ENCODE measurements at places on chromosomes 4 and X.

DNA sequence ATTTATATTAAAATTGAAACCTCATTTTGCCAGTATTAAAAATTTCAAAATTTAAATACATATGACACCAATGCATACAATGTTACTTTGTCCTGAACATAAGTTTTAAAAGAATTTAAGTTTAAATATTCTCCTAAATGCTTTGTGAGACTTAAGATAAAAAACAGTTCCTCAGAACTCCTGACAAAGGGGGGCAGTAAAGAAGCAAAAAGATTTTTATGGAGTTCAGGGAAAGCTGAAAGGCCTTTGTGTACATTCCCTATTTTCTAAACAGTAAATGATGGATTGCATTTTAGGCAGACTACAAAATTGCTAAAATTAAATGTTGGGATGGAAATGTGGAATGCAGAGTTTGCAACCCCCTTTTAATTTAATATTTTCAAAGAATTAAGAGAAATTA lies 81.7 kb downstream of the SNCA start:
- peak; percentile 15 for DNase-seq

GRCh38 chr4:54746218-54746617 lies 88.5 kb downstream of the KIT start:
- DNase-seq: no peak

DNA sequence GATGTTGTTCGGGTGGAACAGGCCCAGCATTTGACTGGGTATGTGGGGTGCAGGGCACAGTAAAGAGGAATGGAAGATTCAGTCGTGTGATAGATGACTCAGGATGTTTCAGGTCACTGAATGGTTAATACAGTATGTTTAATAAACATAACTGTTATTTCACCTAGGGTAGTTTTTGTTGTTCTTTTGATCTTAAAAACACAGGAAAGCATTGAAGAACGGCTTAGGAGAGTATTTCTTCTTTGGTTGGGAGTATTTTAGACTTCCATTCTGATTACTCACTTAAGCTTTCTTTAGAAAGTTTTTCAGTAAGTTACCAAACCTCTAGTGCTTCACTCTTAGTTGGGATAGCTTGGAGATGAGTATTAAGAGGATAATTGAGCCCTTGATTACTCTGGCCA lies 62.3 kb downstream of the STAG2 start:
- peak; percentile 28 for DNase-seq

GRCh38 chrX:19924285-19924684 lies 36.9 kb upstream of the SH3KBP1 start:
- no peak for DNase-seq

DNA sequence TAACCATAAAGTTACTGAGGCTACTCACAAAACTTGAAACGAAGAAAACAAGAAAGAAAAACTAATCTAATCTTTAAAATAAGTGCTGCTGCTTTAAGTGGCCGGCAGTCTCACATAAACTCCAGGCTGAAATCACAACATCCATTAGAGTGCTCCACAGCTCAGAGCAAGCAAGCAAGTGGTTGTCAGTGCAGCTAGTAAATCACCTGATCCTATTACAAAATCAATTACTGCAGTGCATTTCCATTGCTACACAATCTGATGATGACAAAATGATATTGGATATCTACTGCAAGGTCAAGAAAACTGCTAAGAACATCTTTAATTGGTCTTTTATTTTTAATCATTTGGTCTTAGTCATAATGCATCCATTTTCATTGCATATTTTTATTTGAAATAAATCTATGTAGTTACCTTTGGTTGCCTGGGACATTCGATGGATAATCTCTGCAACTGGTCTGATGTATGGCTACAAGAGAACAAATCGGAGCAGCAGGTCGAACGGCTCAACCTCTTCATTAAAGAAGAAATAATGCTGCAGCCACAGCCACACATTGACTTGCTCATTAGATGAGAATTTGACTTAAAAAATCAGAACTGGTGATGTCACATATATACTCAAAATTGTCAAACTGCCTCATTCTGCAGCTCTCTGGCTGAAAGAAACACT lies 87.7 kb downstream of the FBXW7 start:
- DNase-seq: no peak

DNA sequence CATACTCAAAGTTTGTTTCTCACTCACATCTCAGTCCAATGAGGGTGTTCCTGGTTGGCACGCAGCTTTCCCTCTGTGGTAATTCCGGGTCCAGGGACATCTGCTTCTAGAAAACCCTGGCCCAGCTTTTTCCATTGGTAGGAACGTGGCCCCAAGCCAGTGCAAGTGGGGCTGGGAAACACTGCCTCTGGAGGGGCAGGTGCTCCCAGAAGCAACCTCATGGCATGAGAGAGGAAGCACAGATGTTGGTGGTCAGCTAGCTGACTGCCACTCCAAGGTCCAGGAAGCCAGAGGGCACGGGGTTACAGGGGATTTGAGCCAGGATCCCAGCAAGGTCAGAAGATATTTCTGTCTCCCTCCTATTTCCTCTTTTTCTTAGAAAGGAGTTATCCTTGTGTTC lies 47.5 kb downstream of the DCTD start:
- DNase-seq: no peak

DNA sequence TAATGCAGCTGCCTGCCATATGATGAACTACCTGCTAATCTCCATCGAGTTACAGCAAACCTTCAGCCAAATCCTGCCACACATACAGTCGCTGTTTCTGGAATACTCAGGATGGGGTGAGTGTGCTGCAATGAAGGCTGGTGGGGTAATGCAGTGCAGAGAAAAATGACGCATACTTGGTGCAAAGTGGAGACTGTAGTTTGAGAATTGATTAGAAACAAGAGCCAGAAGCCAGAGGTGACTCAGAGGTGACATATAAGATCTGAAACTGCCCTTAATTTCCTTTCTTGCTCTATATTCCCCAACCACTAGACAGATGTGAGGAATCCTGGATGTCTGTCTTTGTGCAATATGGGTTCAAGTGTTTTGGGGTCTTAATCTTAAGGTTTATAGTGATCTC lies 22.0 kb downstream of the C4orf54 start:
- DNase-seq: peak; percentile 41

DNA sequence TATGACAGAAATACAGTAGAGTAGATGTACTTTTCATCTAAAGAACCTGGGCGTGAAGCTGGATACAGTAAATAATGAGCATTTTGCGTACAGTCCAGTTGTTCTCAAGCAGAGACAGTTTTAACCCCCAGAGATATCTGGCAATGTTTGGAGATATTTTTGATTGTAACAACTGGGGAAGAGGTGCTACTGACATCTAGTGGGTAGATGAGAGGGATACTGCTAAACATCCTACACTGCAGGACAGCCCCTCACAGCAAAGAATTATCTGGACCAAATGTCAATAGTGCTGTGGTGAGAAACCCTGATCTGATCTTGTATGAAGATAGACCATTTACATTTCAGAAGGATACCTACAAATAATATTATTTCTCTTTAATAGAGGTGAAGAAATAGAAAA lies 200.2 kb upstream of the FAM47A start:
- DNase-seq: no peak

DNA sequence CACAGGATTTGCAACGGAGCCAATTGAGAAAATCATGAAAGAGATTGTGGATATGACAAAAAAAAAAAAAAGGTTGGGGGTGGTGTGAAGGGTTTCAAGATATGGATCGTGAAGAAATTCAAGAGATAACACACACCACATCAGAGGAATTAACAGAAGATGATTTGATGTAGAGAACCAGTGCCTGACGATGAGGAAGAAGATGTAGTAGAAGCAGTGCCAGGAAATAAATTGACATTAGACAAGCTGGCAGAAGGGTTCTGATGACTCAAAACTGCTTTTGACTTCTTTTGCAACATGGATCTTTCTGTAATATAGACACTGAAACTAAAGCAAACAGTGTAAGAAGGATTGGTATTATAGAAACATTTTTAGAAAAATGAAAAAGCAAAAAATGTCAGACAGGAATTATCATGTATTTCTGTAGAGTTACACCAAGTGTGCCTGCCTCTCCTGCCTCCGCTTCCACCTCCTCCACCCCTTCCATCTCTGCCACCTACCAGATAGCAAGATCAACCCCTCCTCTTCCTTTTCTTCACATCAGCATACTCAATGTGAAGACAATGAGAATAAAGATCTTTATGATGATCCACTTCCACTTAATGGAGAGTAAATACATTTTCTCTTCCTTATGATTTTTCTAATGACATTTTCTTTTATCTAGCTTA lies 127.5 kb upstream of the OTUD4 start:
- DNase-seq: no peak

- DNase-seq: no peak
Observed at GRCh38 chrX:15816886-15817285, 26.6 kb downstream of the ZRSR2 start.

- peak; percentile 97 for DNase-seq
Observed at GRCh38 chr4:88823058-88823919, 125.7 kb upstream of the NAP1L5 start.

DNA sequence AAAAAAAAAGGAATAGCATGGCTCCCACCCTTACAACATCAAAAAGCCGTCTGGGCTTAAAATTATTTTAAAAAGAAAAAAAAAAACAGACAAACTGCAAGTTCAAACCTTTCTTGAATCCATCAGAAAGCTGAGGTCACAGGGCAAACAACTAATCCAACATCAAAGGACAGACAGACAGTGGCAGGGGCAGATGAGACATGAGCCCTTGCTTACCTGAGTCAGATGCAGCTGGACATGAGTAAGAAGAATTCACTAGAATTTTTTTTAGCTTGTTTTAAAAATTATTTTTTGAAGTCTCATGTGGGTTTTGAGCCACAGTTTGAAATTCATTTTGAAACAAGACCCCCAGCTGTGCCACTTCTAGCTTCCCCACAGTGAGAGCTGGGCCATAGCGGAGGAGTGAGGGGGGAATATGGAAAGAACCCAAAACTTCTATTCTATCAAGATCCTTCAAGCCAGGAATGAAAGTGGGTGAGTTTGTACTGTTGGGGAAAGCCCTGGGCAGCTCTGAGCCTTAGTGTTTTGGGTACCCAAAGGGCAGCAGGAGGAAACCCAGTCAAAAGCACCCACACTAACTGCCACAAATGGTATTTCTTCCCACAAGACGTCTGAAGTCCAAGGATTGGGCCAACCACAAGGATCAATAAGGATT lies 111.4 kb downstream of the ATXN3L start:
- peak; percentile 25 for DNase-seq

DNA sequence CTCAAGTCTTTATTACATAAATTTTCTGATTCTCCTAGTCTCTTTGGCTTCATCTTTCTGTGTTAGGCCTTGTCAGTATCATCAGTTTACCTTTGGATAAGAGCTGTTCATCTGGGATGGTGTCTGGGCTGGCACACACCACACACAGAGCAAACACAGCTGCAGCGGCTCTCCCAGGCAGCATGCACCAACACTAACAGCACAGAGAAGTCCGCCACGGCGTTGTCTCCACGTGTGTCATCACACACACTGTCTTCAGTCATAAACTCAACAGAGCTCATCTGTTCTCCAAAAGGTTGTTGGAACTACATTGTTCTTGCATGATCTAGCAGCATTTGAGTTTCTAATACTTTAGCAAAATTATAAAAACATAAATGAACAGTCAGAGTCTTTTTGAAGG lies 851.9 kb upstream of the FRG1 start:
- no peak for DNase-seq

- no peak for DNase-seq
Observed at GRCh38 chr4:8329560-8329858, 60.0 kb downstream of the HTRA3 start.

GRCh38 chr4:10115797-10116568 lies 616 bp downstream of the WDR1 start:
- no peak for DNase-seq

DNA sequence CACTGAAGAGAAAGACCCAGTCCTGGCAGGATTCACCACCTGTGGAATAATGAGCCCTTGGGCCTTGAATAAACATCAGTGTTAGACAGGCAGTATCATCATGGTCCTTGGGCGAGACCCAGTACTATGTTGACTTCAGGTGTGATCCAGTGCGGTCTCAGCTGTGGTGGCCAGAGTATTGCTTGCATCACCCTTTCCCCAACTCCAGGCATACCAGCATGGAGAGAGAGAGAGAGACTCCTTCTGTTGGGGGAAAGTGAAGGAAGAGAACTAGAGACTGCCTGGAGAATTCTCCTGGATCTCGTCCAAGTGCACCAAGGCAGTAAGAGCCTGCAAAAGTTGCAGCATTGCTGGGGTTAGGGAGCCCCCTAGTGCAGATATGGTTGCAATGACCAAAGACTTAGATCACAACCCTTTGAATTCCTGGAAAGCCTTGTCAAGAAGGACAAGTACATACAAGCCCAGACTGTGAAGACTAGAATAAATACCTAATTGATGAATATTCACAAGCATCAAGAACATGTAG lies 61.1 kb upstream of the VAMP7 start:
- DNase-seq: peak; percentile 83

GRCh38 chrX:134202561-134202960 lies 34.4 kb upstream of the CCDC160 start:
- no peak for DNase-seq

GRCh38 chr4:112234952-112235609 lies 3.5 kb downstream of the AP1AR start:
- peak; percentile 94 for DNase-seq

DNA sequence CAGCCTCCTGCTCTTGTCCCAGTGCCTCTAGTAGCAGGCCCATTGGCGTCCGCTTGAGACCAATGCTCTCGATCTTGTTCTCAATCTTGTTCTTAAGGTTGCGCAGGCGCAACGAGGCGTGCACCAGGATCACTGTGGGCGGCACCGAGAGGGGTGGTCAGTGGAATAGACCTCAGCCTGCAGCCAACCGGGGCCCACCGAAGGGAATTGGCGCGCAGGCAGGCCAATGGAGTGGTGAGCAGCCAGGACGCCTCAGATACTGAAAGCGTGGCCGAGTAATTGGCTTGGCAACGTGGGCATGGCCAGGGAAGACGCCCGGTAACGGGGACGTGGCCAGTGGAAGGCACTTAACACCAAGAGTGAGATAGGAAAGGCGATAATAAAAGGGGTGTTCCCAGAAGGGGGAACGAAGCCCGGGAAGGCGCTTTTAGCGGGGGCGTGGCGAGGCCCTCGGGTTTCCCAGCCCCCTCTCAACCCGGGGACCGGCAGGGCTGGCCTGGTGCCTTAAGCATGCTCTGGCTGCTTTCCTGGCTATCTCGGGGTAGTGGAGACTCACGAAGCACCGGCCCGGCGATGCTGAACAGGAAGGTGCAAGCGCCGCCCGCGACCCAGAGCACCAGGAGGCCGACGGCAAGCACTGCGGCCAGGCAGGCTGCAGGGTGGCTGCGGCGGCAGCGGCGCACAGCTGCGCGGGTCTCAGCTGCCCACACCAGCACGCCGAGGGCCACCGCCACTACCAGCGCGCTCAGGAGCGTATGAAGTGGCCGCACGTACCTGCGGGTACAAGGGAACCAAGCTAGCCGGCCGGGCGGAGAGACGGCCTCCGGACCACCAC lies 1.7 kb downstream of the PRAF2 start:
- DNase-seq: peak; percentile 79
